Activated B cell treated with CpG ODN at 0.5 μM for 24 hours (primary cell): ENCODE measurements at places on chromosomes 1 and 21. TPM values are rescaled to one million over a fixed set of nuclear protein-coding genes. Genes with fewer than 3 reads are reported as not detected.

The ZNF593OS gene
- not detected in 2 replicates for total RNA-seq

The C1orf226 gene
- total RNA-seq = not detected in 2 replicates

The APOBEC4 gene
- not detected in 2 replicates for total RNA-seq

The NBL1 gene
- total RNA-seq = 0.54 and 0.64 TPM in 2 replicates

- DNase-seq = no peak
These were observed 1.6 kb downstream of the SYT6 start for GRCh38 chr1:114152089-114152507.

- DNase-seq = no peak
These were observed 90.8 kb downstream of the GTF2B start for GRCh38 chr1:88800382-88801051.

GRCh38 chr1:159469921-159470533 is 30.5 kb downstream of the OR10J1 start:
- no peak for DNase-seq

- peak; percentile 36 for DNase-seq
These were observed at the start of gene RIIAD1 for GRCh38 chr1:151720974-151721787. Gene RIIAD1 (plus strand): TSS chr1:151721522. CDS start chr1:151721537, 15 bp downstream.

- DNase-seq = no peak
These were observed 58.3 kb downstream of the TGFBR3 start for GRCh38 chr1:91827459-91828321.

GRCh38 chr1:184424157-184424556 is 37.3 kb downstream of the C1orf21 start:
- DNase-seq = no peak

DNA sequence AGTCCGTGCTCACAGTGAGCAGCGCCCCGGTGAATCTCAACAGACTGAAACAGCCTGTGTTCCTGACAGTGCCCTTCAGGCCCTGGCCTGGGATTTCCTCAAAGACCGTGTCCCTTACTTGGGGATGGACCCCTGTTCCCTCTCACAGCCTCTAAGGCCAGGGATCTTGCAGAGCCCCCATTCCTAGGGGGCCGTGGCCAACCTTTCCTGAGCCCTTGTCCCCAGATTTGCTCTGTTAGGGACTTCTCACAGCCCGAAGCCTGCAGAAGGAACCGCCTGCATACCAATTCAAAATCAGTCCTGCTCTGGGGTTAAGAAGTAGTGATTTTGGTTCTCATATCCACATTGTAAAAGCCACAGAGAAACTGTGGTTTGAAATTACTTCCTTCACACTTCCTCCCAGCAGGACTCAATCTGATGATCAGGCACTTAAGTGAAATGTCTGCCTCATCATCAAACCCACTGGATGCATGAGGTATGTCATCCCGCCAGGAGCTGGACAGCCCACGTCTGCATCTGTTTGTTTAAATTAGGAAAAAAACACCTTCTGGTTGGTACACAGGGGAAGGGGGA is 14.9 kb downstream of the ABCA4 start:
- no peak for DNase-seq

DNA sequence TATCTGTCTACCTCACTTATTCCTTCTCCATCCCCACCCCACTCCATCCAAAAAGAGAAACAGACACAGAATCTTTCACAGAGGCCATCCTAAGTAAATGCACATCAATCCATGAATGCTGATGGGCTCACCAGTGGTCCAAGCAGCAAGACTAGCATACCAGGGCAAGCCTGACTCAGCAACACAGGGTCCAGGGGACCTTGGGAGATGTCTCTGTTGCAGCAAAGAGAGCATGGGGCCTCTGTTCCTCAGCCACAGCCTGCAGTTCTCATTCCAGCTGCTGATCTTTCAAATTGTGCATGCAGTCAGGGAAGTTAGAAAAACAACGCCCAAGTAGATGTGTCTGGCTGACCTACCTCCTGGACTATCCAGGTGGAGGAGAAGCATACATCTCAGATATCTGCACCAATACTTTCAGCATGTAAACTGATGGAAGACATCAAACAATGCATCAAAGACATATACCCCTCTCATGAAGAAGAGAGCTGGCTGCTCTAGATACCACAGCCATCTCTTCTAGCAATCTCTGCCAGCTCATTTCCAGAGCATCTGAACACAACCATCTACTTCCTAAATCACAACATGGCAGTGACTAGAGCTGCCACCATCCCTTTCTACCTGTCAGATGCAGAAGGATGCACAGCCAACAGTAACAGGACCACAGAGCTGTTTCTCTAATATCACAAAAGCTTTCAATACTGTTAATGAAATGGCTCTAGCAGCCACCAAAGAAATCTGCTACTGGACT is 54.5 kb downstream of the CD34 start:
- DNase-seq = no peak

- DNase-seq = no peak
These were observed 13.6 kb upstream of the SLC25A34 start for GRCh38 chr1:15722411-15722810.
